Right cardiac atrium (tissue), 5 donors: ENCODE measurements at places on chromosomes 5 and 9.

GRCh38 chr5:58548068-58548467, 34.8 kb upstream of the RAB3C start:
- DNase-seq: no peak

- no peak for DNase-seq
Measured at GRCh38 chr9:101902051-101902450, 163.6 kb upstream of the GRIN3A start.

GRCh38 chr9:69018737-69019136, 4.8 kb upstream of the PRKACG start:
- no peak for DNase-seq

DNA sequence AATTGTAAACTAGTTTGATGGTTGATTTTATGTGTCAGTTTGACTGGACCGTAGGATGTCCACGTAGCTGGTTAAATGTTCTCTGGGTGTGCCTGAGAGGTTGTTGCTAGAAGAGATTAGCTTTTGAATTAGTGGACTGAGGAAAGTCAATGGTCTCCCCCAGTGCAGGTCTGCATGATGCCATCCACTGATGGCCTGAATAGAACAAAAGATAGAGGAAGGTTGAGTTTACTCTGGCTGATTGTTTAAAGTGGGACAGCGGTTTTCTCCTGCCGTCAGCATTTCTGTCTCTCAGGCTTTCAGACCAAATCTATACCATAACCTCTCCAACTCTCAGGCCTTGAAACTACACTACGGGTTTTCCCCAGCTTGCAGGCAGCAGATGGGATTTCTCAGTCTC, 899.2 kb upstream of the WWC1 start:
- no peak for DNase-seq

DNA sequence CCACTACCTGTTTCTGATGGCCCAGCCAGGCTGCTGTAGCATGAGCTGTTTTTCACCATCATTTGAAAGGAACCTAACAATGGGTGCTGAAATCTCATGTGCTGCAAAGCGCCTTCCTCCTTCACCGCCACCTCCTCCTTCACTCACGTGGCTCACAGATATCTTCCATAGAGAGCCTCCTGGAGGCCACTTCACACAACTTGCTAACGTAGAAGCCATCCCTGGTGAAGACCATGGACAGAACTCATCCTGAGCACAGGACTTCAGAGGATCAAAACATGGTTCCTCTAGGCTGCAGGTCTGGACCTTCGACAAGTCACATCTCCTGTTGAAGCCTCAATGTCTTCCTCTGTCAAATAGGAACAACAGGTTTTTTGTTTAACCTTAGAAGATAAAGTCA, 155.5 kb upstream of the RAD23B start:
- no peak for DNase-seq

GRCh38 chr9:110143950-110144545, 63.9 kb downstream of the C9orf152 start:
- DNase-seq: no peak

DNA sequence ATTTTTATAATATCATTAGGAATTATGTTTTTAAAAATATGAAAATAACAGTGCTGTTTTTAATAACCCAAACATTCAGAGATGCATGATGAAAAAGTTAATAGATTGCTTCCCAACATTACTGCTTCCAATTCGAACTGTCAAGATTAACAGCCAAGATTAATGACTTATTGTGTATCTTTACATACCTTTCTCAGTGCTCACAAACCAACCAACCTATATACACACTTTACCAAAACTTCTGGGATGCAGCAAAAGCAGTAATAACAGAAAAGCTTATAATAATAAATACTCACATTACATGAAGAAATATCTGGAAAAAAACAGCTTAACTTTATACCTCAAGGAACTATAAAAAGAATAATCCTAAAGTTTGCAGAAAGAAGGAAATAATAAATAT, 82.1 kb downstream of the TMEM232 start:
- no peak for DNase-seq

DNA sequence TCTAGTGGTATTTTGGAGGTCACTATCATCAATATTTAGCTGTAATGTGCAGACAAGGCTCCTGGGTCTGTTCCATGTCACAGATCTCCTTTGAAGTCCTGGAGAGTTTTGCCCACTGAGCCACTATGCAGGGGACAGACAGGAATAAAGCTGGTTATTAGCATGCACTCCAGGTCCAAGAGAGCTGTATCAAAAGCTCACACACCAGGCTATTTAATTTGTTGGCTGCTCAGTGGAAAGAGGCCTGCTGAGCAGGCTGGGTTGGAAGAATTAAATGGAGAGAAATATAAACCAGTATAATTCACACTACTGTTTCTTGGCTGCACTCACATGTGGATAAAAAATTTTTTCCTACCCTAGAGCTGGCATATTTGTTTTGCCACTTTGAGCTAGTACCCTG, 113.8 kb upstream of the TAF11L2 start:
- DNase-seq: no peak

DNA sequence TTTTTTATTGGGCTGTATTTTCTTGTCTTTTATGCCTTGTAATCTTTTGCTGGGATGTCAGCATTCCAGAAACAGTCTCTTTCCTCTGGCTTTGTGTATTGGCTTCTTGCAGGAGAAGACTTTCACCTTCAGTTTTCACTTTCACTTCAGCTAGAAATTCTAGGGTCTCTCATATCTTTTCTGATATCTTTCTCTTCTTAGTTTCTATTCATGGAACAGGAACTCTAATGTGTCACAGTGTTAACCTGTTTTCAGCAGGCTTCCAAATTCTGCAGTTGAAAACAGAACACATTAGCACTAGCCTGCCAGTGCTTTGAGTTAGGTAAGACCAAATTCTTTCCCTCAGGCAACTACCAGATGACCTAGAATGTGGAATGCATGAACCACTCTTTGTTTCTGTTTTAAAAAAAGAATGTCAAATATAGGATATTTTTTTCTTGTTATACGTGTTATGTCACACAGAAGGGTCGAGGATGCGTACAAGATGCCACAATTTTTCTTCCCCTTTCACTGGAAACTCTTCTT, 164.7 kb downstream of the TUSC1 start:
- no peak for DNase-seq

DNA sequence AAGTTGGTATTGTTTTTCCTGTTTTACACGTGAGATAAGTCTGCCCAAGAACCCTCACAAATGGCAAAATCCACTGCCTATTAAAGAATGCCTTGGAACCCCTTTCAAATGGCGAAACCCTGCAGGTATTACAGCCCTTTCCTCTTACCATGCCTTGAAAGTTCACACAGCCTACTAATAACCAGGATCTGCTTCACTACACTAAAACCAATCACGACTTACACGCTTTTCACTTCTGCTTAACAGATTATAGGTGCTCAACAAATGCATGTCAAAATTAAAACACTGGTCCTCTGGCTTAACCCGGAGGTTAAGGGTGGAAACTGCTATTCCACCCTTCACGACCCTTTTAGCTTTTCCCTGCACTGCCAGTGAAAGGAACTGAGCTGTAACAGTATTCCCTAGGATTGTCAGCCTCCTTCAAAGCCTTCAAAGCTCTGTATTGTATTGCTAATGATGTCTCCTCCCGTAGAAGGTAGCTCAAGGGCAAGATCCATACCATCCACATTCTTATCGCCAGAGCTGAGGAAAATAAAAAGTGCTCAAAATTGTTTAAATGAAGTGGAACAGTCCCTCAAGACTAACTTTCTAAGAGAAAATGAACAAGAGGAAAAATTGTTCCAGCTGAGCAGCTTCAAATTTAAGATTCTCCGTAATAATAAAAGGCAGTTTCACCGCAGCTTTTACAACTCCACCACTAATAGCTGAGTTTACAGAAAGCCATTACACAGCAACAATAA, 997 bp downstream of the AUH start:
- DNase-seq: no peak

- DNase-seq: no peak
Measured at GRCh38 chr5:178213003-178213461, 8.7 kb downstream of the HNRNPAB start.

DNA sequence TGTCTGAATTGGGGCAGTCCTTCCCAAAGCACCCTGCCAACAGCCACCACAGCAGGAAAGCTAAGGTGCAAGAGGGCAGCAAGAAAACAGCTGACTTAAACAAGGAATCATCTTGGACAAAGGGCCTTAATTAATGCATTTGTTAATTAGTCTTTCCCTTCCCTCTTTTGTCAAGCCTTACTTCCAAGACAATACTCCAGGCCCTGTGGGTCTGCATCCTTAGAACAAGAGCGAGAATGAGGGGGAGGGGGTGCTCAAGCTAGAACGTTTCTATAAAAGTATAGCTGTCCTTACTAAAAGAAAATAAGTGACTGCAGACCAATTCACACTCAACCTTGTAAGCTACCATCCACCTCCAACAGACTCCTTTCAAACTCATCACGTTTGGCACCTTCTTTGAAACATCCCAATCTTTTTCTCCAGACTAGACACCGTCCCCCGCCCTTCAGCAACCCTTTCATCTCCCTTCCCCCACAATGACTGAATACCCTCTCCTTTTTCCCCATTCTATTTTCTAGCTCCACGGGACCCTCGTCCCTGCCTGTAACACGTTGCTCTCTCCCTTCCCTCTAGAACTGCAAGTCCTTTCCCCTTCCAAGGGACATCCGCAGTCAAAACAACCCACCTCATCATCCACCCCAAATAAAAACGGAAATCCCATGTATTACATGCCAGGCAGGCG, 85.7 kb upstream of the RNF38 start:
- DNase-seq: no peak

- DNase-seq: no peak
Measured at GRCh38 chr9:118023644-118024043, 319.4 kb downstream of the TLR4 start.
